Activated effector memory CD4-positive, alpha-beta T cell treated with anti-CD3 and anti-CD28 coated beads, Interleukin-2, amount 50 U/mL, for 16 hours (primary cell): ENCODE measurements at places on chromosomes 6 and 20.

- no peak for DNase-seq
These were observed 289.7 kb downstream of the KCNQ5 start for GRCh38 chr6:72911463-72912155.

DNA sequence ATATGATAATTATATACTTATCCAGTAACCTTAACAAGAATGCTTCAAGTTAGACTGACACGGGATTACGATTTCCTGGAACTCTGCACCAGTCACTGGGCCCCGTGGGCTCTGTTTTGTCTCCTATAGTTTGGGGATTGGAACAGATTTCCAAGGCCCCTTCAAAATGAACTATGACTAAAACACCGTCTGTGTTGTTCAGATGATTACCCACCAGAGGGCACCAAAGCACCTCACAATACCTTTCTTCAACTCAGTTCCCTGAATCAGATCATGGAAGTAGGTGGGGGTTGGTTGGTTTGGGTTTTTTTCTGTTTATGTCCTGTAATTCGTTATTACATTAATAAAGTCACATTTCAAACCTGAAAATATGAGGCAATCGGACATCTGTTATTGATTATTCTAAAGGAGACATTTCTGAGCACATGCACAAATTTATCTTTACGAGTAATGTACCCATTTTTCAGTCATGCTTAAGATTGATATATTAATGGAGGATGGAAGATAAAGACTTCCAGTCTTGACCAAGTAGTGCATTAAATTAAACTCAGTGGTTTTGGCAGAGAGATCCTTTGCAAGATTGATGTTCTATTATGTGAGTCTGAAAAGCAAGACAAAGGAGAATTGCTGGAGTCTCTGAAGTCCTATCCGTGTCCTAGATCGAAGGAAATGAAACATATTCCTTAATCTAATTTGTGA is 112.0 kb upstream of the COL21A1 start:
- DNase-seq = peak; percentile 74

- no peak for DNase-seq
These were observed 9.3 kb downstream of the CDS2 start for GRCh38 chr20:5136096-5136495.

DNA sequence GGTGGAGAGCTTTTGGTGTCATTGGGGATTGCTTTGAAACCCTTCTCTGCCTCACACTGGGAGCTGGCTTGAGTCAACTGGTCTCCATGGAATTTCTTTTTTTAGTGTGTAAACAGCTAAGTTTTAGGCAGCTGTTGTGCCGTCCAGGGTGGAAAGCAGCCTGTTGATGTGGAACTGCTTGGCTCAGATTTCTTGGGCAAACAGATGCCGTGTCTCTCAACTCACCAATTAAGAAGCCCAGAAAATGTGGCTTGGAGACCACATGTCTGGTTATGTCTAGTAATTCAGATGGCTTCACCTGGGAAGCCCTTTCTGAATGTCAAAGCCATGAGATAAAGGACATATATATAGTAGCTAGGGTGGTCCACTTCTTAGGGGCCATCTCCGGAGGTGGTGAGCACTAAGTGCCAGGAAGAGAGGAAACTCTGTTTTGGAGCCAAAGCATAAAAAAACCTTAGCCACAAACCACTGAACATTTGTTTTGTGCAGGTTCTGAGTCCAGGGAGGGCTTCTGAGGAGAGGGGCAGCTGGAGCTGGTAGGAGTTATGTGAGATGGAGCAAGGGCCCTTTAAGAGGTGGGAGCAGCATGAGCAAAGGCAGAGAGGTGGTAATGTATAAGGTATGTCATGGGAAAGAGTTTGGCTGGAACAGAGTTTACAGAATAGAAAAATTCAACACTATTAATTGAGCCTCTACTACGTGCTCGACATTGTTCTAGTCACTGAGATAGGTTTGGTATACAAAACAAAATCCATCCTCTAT is 31.2 kb downstream of the SRSF3 start:
- peak; percentile 31 for DNase-seq

DNA sequence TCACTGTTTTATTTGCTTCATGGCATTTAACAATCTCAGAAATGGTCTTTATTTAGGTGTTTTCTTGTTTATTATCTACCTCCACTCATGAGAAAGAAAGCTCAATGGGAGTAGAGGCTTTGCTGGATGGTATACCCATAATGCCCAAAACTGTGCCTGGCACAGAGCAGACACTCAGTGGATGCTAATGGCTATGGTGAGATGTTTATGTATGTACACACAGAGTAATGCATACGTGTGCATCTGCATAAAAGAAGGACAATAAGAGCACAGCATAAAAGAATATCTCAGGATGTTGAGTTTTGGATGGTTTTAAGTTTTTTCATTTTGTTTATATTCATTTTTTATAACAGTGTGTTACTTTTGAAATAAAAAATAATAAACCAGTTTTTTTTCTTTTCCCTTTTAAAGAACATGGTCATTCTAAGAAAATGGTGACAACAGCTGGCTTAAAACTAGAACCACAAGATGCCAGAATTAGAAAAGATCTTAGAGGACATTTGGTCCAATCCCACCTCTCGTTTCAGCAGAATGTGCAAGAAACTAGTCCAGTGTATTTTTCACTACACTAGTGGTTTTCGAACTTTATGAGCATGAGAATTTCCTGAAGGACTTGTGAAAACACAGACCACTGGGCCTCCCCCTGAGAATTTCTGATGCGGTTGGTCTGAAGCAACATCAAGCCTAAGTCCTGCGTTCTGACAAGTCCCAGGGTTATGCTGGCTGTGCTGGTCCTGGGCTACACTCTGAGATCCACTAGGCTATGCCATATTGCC is 131.9 kb downstream of the FYN start:
- no peak for DNase-seq

DNA sequence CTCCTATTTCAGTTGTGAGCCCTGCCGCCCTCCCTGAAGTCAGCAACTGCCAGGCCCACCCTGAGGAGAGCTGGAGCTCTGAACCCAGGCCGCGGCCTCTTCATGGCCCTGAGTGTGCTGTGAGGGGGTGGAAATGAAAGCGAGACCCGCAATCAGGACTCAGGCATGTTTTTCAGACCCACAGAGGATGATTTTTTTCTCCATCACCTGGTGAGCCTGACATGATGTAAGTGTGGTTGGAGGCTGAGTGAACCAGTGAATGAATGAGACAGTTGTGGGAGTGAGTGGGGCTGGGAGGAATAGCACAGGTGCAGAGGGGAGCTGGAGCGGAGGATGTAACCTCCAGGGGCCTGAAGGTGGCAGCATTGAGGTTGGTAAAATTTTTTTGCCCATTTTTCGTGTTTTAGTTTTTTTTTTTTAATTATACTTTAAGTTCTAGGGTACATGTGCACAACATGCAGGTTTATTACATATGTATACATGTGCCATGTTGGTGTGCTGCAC is 18.3 kb downstream of the RAET1L start:
- peak; percentile 76 for DNase-seq

DNA sequence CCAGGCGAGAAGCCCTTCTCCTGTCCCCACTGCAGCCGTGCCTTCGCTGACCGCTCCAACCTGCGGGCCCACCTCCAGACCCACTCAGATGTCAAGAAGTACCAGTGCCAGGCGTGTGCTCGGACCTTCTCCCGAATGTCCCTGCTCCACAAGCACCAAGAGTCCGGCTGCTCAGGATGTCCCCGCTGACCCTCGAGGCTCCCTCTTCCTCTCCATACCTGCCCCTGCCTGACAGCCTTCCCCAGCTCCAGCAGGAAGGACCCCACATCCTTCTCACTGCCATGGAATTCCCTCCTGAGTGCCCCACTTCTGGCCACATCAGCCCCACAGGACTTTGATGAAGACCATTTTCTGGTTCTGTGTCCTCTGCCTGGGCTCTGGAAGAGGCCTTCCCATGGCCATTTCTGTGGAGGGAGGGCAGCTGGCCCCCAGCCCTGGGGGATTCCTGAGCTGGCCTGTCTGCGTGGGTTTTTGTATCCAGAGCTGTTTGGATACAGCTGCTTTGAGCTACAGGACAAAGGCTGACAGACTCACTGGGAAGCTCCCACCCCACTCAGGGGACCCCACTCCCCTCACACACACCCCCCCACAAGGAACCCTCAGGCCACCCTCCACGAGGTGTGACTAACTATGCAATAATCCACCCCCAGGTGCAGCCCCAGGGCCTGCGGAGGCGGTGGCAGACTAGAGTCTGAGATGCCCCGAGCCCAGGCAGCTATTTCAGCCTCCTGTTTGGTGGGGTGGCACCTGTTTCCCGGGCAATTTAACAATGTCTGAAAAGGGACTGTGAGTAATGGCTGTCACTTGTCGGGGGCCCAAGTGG is 5.3 kb downstream of the SNAI1 start:
- no peak for DNase-seq

DNA sequence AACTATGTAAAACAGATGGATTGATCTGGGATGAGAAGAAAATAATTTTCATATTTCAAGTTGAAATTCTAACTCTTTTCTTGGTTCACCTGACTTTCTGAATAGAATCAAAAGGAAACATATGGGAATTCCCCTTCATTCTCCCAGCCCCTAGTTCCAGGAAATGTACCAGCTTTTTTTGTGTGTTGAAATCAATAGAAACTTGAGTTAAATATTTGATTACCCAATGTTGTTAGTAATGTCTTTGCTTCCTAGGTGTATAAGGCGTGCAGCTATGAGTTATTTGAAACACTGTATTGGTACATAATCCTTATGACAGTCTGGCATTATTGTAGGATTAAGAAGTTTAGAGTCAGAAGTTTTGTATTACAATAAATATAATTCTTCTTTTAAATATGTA is 21.5 kb downstream of the VNN2 start:
- DNase-seq = no peak

DNA sequence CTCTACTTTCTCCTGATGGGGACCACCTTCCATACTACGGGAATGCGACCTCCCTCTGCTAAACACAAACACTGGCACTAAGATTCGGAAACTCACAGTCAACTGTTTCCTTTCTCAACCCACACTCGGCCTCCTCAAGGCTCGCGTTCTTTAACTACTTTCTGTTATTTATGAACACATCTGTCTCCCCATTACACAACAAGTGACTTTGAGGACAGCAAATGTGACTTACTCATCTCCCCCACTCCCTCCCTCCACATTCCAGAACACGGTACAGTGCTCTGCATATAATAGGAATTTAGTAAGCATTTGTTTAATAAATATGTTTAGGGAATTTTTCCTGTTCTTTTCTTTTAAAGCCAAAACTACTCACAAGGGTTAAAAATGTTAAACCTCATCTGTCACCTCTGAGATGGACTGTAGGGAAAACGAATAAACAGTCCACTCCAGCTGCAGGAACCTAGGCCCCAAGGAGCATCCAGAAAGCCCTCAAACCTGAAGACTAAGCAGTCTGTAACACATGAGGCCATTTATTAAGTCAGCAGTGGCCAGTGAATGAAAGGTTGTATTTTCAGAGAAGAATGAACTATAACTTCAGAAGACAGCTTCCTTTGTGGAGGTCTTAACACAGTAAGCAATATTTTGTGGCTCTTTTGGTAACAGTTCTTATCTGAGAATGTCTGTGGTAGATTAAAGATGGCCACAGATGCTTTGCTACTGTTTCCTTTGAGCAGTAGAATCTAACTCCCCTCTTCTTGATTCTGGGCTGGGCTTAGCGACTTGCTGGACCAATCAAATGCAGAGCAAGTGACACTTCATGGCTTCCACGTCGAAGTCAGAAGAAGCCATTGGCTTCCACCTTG is 209.6 kb upstream of the DTNBP1 start:
- no peak for DNase-seq

- no peak for DNase-seq
These were observed 565.0 kb upstream of the ADGRB3 start for GRCh38 chr6:68069921-68070710.

DNA sequence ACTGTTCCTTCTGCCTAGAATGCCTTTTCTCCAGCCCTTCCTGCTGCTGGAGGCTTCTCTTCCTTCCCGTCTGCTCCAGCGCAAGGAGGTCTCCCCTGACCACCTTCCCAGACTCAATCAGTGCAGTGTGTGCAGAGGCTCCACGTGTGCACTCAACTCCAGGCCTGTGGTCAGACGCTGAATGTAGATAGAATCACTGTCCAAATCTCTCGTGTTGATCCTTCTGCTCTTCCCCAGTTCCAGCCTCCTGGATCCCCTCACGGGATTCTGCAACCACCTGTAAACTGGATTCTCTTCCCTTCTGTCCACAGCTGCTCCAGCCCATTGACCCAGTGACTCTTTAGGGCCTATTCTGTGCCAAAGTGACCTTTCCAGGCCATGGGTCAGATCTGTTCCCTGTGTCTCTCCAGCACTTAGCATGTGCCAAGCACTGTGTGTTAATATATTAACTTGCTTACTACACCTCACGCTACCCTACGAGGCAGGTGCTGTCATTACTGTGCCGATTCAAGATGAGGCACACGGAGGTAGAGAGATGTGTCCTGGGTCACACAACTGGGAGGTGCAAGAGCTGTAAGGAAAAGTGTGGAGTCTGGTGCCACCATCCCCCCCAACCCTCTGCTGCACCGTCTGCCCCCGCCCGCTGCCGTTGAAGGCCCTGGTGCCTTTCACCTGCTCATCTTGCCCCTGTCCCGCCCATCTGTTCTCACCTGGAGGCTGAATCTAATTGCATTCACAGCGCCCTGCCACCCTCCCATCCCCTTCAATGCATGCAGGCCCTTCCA is 112.2 kb downstream of the SULF2 start:
- no peak for DNase-seq

DNA sequence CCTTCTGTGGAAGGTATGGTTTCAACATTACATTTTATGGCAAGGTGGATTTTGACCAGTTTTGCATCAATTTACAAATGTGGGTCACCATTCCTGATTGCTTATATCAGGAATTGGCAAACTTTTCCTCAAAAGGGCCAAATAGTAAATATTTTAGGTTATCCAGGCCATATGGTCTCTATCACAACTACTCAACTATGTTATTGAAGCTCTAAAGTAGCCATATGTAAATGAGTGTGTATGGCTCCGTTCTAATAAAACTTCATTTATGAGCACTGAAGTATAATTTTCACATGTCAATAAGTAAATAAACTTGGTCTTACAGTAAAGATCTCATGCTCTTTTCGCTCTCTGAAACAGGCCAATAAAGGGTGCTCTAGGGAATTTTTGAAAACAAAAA is 362.7 kb upstream of the SASH1 start:
- no peak for DNase-seq

- peak; percentile 80 for DNase-seq
These were observed 1.2 kb downstream of the IRF4 start for GRCh38 chr6:392441-393390.

DNA sequence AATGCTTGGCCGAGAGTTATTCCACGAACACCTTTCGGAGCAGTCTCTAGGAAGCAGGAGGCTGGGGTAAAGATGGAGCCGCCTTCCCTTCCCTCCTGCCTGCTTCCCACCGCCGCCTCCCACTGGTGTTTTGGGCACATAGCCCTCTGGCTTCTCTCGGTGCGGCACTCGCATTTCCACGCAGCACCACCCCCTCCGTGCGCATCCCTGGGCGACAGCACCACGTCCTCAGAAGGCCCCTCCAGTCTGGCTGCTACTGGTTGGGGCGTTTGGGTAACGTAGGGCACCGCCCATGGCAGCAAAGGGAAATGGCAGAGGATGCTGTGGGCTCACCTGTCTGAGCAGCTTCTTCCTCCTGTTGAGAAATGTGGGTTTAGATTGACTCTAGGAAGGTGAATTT is 2.4 kb downstream of the COL20A1 start:
- DNase-seq = no peak

- DNase-seq = no peak
These were observed 68.5 kb downstream of the SRC start for GRCh38 chr20:37414224-37415035.
